ENCODE measurements at places on chromosomes 4 and X. TPM values are rescaled to one million over a fixed set of nuclear protein-coding genes. Genes with fewer than 3 reads are reported as not detected.

The CYTL1 gene
- total RNA-seq, result 3.1 TPM

The ZAR1 gene
- not detected for total RNA-seq

The ALB gene
- 0.09 TPM for total RNA-seq

The ARHGAP36 gene
- not detected for total RNA-seq

The MND1 gene
- total RNA-seq, result 3.1 TPM

The NIPAL1 gene
- under 0.01 TPM for total RNA-seq

The PAGE4 gene
- total RNA-seq, result not detected

The OTC gene
- total RNA-seq, result not detected

The POLR2B gene
- 115 TPM for total RNA-seq

The GPRASP3 gene
- 5.0 TPM for total RNA-seq

The GPR173 gene
- total RNA-seq, result 1.6 TPM

The VCX gene
- not detected for total RNA-seq

The FREM3 gene
- total RNA-seq, result under 0.01 TPM

The GPC3 gene
- total RNA-seq, result 1.9 TPM

The AWAT2 gene
- not detected for total RNA-seq

The KLF3 gene
- total RNA-seq, result 12.9 TPM

The TCEAL5 gene
- total RNA-seq, result not detected

The GABRE gene
- 58.4 TPM for total RNA-seq

The ZBED1 gene
- 33.3 TPM for total RNA-seq

The SCD5 gene
- total RNA-seq, result 12.9 TPM

The RTL9 gene
- total RNA-seq, result 0.14 TPM

The PAGE2 gene
- total RNA-seq, result 0.71 TPM

The GPR34 gene
- total RNA-seq, result not detected

The UGT2A1 gene
- total RNA-seq, result not detected

The NXF2B gene
- total RNA-seq, result not detected

The S100P gene
- 0.18 TPM for total RNA-seq

The FGFR3 gene
- total RNA-seq, result 1.6 TPM

The DMRTC1 gene
- not detected for total RNA-seq

The SSX2B gene
- not detected for total RNA-seq

The SUPT20HL1 gene
- 0.14 TPM for total RNA-seq

The PRSS12 gene
- 34.1 TPM for total RNA-seq

The CXCR3 gene
- total RNA-seq, result not detected

Data from smooth muscle cell of bladder (primary cell).